Stimulated activated CD4-positive, alpha-beta T cell treated with anti-CD3 and anti-CD28 coated beads, Interleukin-1b, Interleukin-23, amount 100 ng/mL, for 1 hour (primary cell): ENCODE measurements at places on chromosomes 3 and 15.

DNA sequence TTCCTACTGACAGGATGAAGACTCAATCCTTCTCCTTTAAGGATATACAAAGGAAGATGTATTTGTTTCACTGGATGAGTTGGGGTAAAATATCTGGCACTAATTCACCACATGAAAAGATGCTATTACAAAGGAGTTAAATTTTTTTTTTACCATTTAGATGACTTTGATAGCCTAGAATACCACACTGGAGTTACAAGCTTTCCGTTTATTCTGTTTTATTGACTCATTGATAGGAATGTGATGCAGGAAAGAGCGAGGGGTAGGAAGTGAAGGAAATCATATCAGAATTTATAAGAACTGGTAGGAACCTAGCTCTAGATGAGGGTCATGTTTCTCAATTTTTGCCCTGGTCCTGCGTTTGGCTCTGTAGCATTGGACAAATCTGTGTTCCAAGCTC, 427.2 kb downstream of the GRM7 start:
- no peak for DNase-seq

- DNase-seq = no peak
Measured at GRCh38 chr3:186931532-186932280, 1.4 kb downstream of the ST6GAL1 start.

- no peak for DNase-seq
Measured at GRCh38 chr15:80777137-80777536, 2.0 kb upstream of the CEMIP start.

- no peak for DNase-seq
Measured at GRCh38 chr15:48782911-48783310, 28.0 kb downstream of the CEP152 start.

- DNase-seq = no peak
Measured at GRCh38 chr3:190514413-190515153, 698 bp downstream of the IL1RAP start.

DNA sequence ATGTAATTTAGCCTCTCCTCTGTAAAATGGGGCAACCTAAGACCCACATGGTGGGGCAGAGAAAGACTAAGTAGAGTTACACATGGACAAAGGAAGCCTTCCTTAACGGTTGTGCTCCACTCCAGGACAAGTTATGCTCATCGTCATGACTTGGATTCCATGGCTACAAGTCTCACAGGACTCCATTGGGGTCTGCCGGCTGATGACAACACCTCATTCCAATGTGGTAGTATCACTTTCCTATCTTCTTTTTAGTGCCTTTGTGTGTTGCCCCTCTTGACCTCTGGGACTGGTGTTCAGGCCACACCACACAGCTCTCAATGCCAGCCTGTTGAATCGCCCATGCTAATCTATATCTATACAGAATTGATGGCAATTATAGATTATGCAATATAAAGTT, 181.3 kb upstream of the WNT5A start:
- no peak for DNase-seq

GRCh38 chr3:46301122-46301835, 52.6 kb upstream of the CCR2 start:
- DNase-seq = no peak

GRCh38 chr15:47987908-47988532, 132.8 kb upstream of the SLC24A5 start:
- no peak for DNase-seq

DNA sequence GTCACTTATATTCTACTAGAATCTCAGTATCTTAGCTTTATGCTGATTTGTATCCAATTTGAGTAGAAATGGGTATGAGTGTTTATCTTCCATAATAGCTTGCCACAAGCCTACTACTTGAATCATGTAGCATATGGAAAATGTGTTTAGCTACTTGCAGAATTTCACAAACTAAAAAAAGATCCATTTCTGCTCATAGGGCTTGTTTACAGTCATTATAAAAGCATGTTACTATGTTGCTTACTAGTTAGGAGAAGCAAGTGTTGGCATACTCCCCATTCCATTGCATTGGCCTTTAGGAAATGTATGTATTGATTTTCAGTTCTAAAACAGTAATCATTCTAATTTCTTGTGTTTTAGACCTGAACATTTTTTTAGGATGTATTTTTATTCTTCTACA, 939.2 kb downstream of the NAALADL2 start:
- no peak for DNase-seq

DNA sequence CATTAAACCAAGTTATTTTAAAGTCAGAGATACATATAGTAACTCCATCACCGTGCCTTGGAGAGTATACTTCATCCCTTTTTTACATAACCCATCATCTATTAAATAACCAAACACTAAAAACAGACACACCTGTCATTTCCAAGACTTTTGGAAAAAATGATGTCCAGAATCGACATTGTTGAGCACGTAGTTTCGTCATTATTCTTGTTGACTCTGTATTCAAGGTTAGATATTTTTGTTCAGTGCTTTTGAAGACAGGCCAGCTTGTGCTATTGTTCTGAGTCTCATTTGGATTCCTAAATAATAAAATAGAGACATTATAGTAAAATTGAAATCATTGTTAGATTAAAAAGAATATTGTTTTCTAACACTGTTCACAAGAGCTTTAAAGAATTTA, 51.2 kb downstream of the BCHE start:
- no peak for DNase-seq

DNA sequence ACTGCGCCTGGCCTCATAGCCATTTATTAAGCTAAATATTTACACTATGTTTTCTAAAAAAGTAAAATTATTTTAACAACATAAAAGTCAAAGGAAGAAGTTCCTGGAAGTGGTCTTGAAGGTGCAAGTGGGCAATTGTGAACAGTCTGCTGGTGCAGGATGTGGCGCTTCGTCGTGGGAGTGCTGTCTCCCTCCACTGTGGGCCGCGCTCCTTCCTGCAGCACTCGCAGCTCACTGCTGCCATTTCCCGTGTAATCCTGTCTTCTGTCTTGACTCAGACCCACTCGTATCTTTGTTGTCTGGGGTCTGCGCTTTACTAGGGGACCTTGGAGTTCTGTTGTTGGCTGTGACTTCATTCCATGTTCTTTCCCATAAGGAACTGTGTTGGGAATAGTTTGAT, 56.3 kb downstream of the APBA2 start:
- DNase-seq = no peak

GRCh38 chr3:105456017-105456416, 89.3 kb downstream of the ALCAM start:
- DNase-seq = no peak

- no peak for DNase-seq
Measured at GRCh38 chr15:22978691-22979237, 1.4 kb downstream of the CYFIP1 start.

GRCh38 chr3:148457886-148458285, 239.8 kb upstream of the AGTR1 start:
- DNase-seq = no peak

DNA sequence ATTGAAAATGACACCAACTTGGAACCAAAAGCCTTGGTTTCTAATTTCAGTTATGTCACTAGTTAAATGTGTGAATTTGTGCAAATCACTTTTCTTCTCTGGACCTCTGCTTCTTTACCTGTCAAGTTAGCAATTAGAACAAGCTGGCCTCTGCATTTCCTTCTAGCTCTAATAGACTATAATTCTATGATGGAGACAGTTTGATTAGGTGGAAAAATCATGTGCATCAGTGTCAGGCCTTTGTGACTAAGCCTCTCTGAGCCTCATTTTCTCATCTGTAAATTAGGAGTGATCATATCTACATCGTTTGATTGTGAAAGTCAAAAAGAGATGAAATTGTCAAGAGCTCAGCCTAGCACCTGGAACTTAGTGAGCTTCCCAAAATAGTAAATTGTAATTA, 712.9 kb downstream of the MECOM start:
- DNase-seq = no peak

DNA sequence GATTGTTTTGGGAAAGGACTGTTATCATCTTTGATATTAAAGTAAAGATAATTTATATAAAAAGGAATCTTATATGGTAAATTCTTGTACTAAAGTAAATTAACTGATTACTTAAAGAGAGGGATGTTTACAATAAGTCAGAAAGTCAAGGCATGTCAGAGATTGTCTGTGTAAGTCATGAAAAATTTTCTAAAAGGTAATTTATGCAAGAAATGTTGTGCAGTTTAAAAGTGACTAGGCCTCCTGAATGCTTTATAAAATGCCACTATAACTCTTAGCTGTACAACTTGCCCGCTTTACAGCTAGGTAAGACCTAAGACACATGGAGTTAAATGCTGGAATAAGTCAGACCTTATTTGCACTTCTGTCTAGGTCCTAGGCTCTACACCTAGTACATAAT, 692.9 kb downstream of the GBE1 start:
- no peak for DNase-seq

DNA sequence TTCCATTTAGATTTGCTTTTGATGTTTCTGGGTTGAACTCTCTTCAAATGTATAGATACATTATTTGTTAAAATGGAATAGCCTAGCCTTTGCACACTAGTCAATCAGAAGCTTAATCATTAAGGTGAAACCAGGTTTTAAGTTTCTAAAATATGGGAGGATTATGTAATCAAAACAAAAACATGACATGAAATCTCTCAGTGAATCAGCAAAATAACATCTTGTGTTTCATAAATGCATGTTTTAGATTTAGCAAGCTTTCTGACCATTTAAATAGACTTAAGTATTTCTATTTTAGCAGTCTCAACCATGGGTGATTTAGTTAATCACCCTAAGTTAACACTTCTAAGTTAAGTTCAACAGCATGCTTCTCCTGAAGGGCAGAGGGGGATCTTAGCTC, 11.3 kb downstream of the GTF2E1 start:
- no peak for DNase-seq

DNA sequence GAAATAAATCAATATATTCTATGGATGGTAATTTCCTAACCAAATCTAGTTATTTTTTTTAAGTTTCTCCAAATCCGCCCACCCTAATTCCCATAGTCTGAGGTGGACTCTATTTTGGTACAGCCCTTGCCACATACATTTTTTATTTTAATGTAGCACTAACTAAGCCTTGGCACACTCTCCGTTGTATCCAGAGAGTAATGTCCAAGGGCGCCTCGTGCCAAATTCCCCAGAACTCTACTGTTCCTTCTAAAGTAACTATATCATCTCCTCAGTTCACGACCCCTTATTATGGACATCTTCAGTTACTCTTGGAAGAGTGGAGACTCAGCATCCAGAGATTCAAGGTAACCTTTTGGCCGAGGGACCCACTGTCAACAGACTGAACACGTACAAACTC, 1.3 kb downstream of the VGLL3 start:
- DNase-seq = no peak

GRCh38 chr3:25125201-25125600, 302.9 kb upstream of the RARB start:
- DNase-seq = no peak

DNA sequence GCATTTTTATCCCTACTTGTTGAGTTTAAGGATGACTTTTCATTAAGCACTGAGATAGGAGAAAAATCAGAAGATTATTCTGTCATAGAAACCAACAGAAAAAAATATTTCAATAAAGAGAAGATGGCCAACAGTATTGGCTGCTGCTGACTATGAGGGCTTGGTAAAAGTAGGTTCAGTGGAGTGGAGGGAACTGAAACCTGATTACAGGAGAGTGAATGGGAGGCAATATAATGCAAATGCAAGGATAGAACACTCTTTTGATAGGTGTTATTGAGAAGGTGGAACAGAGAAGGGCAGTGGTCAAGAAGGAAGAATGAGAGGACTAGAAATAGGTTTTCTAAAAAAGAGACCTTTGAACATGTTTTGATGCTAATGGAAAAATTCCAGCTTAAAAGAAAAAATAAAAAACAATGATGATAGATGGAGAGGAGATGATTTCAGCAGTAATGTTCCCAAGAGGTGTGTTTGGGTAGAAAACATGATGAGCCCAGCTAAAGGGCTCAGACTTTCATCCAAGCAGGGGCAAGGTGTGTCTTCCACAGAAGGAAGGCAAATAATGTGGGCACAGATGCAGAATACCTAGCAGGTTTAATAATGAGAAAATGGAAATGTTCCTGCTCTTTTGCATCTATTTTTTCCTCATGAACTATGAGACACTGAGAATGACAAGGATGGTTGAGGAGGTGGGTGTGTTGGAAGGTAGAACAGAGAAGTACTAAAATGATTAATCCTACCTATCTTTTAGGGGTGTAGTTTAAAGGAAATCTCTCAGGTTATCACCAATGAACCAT, 397.9 kb upstream of the GOLIM4 start:
- no peak for DNase-seq

DNA sequence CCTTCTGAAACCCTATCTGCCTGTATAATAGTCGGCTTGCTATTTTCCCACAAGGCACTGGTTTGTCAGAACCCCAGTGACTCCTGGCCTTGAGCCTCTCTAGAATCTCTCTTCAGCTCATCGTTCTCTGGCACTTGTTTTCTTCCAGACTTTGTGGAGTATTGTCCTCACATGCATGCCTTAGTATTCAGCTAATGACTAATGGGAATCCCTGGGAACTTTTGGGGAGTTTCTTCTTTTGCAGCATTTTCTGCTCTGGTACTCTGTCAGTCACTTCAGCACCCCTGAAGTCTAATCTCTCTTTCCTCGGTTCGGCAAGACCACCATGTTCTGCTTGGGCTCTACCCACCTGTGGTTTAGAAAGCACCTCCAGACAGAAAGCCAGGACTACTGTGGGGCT, 35.8 kb upstream of the THRB start:
- DNase-seq = no peak

- DNase-seq = no peak
Measured at GRCh38 chr3:43405888-43406642, 119.7 kb downstream of the SNRK start.

GRCh38 chr3:47022641-47023071, 43.2 kb downstream of the NBEAL2 start:
- no peak for DNase-seq

DNA sequence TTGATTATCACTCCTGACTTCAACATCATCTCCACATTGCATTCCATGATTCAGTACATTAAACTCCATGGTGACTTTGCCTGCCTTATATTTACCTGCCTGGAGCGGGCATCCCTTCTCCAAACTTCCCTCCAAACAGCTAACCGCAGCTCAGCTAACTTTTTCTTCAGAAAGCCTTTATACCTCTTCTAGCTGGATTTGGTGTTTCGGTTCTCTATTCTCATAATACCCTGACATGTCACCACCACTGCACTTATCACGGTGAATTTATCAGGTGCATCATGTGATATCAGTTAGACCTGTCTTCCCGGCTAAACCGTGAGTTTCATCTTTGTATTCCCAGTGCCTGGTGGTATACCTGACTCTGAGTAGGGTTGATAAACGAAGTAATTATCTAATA, 367.6 kb downstream of the UNC13C start:
- DNase-seq = no peak

DNA sequence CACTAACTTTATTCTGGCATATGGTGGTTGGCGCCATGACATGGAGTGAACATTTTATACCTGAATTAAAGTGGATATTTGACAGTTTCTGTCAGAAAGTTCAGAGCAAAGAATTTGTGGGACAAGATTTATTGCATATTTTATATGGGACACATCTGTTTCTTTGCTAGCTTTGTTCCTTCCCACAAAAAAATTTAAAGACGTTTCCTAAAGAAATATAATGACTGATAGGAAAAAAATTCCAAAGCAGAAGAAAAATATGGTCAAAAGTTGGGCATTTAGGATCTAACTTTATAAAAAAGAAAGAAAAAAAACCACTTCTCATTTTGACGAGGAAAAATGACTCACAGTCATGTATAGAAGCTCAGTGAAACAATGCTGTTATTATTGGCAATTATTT, 101.6 kb downstream of the GREM1 start:
- no peak for DNase-seq

- DNase-seq = no peak
Measured at GRCh38 chr3:60703956-60704736, 547.1 kb downstream of the FHIT start.

- no peak for DNase-seq
Measured at GRCh38 chr3:29281094-29281343, 148 bp downstream of the RBMS3 start.
